ENCODE measurements at places on chromosomes 16 and 17.

DNA sequence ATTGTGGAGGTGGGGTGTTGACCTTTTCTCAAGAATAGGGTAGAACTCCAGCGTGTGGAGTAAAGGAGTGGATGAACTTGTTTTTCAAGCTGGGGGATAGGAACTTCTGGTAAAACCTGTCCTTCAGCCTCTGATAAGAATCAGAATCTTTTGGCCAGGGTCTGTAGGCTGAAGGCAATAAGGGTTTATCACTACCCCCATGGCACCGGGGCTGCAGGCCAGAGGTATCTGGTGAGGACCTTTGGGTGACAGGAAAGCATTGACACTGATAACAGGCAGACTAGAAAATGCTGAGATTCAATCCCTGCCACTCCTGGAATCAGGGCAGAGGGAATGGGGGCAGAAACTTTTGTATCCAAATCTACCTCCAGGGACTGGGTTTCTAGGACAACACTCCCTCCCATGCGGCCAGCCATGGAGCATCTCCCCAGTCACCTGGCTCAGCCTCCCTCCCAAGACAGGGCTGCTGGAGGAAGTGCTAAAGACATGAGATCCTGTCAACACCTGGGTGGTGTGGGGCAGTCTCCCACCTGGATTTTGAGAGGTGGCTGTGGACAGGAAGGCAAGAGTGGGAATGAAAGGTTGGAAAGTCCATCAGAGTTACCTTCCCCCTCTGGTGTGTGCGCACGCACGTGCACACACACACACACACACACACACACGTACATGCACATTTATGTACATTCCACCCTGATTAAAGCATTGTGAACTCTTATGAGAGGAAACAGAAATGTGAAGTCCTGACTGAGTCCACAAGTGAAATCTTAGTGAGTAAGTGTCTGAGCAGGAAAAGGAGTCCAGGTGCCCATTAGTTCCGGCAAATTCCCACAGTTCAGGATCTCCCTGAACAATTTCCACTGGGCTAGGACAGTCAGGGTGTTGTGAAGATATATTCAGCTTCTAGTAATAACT is 53.1 kb upstream of the MARCHF10 start:
- DNase-seq = no peak

DNA sequence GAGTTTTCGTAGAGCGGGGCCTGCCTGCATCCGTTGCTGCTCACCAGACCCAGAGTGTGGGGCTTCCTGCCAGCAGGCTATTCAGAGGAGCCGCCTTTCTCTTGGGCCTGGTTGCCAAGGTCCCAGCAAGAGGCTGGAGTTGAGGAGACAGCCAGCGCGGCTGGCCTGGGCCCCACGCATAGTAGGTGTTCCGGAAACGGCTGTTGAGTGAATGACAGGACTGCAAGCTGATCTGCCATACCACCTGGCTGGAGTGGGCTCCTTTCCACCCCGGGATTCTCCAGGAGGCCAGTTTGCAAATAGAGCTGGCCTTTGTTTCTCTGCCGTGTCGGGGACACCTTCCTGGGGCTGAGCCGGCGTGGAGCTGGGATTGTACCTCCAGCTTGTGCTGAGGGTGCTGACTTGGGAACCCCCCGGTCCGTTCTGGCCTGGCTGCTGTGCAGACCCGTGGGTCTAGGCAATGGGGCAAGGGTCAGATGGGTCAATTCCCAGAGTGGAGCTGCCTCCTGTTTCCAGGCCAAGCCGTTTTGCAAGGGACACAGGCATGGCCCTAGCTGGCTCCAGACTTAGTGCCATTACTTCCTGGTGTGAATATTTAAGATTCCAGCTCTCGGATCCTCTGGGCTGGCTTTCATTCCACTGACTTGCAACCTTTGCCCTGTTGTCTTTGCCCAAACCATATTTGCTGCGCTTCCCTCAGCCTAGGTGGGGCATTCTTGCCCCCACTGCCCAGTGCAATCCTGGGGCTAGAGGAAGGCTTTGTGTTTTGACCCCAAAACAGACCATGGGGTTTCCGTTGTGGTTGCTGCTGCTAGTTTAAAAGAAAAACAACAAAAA is 68.8 kb downstream of the CMIP start:
- DNase-seq = no peak

GRCh38 chr17:36500745-36501225 is 14.3 kb downstream of the ZNHIT3 start:
- DNase-seq = no peak

DNA sequence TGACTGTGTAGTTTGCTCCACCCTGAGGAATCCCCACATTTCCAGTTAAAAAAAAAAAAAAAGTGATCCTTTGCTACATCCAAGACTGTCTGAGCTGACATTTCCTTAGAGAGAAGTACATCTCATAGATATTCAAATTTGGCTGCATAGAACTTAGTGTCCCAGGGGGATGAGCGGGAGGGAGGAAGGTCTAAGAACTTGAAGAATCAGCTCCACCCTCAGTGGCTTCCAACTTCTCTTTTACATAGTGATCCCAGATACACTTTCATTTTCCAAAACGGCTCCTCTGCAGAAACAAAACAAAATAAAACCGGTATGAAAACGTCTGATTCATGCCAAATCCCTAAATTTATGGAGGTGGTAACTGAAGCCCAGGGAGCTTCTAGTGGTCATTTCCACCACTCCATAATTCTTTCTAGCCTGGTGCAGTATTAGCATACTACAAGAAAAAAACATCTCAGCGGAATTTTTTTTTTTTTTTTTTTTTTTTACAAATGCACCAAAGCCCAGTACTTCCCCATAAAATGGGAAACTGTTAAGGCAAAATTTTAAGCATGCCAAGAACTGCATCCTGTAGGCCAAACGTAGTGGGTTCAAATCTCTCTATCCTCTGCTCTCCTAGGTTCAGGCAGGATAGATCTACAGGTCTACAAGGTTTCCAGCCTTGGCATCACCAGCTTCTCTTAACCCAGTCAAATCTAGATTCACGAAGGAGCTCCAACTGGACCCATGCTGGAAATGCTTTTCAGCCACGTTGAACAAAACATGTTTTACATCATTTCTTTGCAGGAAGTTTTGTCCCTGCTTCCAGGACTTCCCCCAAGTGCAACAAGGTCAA is 29.3 kb downstream of the MAF start:
- DNase-seq = no peak

DNA sequence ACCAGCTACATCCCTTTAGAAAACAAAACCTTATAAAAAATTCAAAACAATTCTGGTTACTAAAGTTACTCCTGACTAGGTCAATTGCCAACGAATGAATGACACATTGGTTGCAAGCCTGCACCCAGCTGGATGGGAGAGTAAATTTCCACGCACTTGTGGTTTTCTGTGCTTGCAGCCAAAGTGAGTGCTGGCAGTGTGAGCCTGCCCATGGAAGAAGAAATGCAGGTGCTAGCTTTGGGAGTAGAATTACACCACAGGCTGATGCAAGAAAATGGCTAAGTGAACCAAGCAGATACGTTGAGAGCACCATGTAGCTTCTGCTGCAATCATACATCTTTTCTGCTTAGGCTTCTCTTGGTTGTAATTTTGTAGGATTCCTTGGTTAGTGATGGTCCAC is 74.6 kb downstream of the SYCE1L start:
- DNase-seq = no peak

All from H1 (cell line).